NK-92 treated with Interleukin-12 subunit alpha and Interleukin-12 subunit beta, amount 100 ng/mL, for 24 hours (cell line): ENCODE measurements at places on chromosomes 11 and 22.
A peak's percentile ranks its signal among the peaks of the same experiment; 100 is the strongest.

- no peak for DNase-seq
Observed at GRCh38 chr22:49957826-49958365, 2.7 kb upstream of the PIM3 start.

GRCh38 chr11:13298765-13299164 is 21.2 kb downstream of the BMAL1 start:
- DNase-seq, result no peak

- no peak for DNase-seq
Observed at GRCh38 chr11:73956876-73957653, 6.2 kb downstream of the DNAJB13 start.

GRCh38 chr22:17347724-17348123 is 21.5 kb upstream of the CECR2 start:
- DNase-seq, result no peak

- DNase-seq, result no peak
Observed at GRCh38 chr11:133692126-133692934, 153.0 kb downstream of the SPATA19 start.

GRCh38 chr11:9803685-9804418 is 140.0 kb downstream of the SWAP70 start:
- no peak for DNase-seq

GRCh38 chr11:34417202-34417601 is 21.5 kb upstream of the CAT start:
- DNase-seq, result no peak

GRCh38 chr11:11733246-11733747 is 108.5 kb upstream of the USP47 start:
- DNase-seq, result no peak

GRCh38 chr11:9077164-9077563 is 14.2 kb downstream of the SCUBE2 start:
- DNase-seq, result no peak

DNA sequence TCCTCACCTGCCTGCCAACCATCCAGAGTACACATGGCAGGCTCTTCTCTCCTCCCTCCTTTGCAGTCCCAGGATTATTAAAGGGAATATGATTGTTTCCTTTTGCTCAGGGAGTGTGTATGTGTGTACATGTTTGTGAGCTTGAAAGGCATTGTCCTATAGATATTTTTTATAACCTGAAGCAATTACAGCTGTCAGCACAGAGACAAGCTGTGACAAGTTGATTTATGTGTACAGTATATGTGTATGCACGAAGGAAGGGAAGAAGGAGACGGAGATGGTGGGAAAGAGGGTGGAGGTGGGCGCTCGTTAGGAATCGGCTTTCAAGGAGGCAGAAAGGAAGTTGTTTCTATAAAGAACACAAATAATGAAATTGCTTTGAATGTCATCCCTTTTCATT is 537.0 kb downstream of the NTM start:
- DNase-seq, result no peak

GRCh38 chr22:20061481-20061861 is 18.6 kb upstream of the DGCR8 start:
- no peak for DNase-seq

DNA sequence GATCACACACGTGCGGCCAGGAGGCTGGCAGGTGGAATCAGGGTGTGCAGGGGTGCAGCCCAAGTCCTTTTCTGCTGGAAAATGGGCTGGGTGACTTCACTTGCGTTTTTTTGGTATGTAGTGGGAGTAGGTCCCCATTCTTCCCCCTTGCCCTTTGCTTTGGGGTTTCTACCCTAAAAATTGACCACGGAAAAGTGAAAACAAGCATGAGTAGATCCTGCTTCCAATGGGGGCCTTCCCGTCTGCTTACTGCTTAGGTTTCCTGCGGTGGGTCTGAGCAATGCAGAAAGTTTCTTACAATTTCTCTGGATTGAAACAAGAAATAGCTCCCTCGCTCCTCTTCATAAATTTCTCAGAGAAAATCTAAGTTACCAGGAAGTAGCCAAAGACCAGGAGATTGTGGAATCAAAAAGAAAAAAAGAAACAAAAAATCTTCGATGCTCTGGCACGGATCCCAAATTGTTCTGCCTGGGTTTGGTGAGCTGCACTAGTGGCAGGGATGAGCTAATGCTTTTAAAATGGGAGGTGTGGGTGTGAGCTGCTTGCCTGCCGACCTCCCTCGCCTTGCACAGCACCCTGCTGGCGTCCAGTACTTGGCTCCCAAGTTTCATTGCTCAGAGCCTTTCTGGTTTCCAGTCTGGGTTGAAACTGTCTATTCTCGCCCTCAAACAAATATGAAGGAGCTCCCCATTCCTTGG is 2.4 kb downstream of the TIMP3 start:
- no peak for DNase-seq

- DNase-seq, result no peak
Observed at GRCh38 chr11:130051082-130051481, 18.6 kb upstream of the APLP2 start.

GRCh38 chr11:113934761-113935160 is 30.2 kb downstream of the HTR3B start:
- no peak for DNase-seq

DNA sequence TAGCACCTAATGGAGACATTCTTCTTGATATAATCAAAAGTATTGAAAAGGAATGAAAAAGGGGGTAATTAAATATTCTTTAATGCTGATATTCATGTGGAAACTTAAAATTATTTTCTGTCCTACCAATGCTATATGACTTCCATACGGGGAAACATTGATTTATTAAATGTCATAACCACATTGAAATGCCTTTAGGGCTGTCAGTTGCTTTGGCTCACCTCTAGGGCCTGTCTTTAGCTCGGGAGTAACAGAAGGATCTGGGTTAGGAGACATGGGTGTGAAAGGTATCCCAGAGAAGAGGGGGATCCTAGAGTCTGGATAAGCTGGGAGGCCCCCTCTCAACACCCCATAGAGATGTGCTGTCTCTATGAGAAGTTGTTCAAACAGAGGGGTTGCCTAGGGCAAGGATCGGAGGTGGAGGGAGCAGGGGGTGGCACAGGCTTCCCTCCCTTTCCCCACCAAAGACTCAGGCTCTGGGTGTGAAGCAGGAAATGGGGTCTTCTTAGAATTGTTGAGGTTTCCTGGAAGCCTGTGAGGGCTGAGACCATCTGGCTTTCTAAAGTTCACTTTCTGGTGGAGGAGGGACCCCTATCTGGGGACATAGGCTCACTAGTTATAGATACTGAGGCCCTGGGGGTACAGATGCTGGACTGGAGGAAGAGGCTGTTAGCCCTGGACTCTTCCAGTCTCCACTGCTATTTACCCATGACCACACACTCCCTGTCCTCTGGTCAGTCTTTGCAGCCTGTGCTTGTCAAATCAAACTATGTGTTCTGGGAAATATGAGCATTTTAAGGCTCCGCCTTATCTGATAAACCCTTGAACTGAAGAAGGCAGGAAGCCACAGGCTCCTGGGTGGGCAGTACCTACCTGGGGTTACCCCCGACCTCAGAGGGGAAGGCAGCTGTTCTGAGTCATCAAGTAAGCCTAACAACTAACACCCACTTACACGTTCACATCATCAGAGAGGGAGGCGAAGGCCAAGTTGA is 55.8 kb upstream of the RRAS2 start:
- peak; percentile 84 for DNase-seq

DNA sequence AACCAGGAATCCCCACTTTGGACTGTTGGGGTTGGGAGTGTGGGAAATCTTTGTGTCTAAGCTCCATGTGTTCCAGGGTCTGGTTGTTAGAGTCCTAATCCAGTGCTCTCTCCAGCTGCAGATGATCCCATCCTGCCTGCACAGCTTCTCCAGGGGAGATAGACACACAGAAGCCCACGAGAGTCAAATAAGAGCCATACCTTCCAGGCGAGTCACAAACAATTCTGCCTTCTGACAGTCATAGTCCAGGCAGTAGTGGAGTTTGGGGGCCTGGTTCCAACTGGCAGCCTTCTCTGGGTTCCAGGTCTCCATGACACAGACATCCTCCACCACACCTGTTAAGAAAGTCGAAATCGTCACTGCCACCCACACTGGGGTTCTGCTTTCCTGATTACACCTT is 32.1 kb downstream of the SYT13 start:
- no peak for DNase-seq

DNA sequence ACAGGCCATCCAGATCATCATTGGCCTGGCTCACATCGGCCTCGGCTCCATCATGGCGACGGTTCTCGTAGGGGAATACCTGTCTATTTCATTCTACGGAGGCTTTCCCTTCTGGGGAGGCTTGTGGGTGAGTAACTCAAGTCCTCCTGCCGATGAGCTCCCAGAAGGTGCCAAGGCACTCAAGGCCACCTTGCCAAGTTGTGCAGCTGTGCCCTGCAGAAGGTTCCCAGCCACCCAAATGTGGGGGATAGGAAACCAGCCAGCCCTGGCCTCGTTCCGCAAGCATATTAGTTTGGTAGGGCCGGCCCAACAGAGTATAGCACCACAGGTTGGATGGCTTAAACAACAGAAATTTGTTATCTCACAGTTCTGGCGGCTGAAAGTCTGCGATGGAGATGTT is 4.0 kb downstream of the MS4A8 start:
- no peak for DNase-seq

- DNase-seq, result no peak
Observed at GRCh38 chr11:78081583-78081982, 1.9 kb upstream of the NDUFC2 start.

- no peak for DNase-seq
Observed at GRCh38 chr22:17436382-17436980, 67.2 kb downstream of the CECR2 start.

GRCh38 chr22:27154717-27155116 is 497.3 kb downstream of the MIAT start:
- DNase-seq, result no peak

DNA sequence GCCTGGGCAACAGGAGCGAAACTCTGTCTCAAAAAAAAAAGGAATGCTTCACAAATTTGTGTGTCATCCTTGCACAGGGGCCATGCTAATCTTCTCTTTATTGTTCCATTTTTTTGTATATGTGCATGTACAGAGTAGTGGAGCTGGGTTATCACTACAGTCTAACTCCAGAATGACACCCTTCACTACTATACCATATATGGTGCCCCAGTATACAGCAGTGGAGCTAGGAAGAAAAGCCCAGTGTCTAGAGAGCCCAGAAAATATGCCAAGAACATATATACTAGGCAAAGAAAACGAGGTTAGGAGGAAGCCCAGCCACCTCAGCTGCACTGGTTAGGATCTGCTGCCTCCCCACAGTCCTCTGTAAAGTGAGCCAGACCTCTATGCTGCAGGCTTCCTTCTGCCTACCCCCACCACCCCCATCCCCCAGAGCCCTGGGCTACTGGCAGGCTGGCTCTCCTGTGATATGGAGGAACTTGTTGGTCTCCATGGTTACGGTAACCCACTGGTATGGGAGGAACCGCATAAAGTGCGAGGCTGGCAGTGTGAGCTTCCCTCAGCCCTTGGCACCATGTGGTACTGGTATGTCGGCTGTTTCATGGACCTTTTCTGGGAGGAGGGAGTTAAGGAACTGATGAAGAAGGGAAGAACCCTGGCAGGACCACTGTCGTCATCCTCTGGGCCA is 34.3 kb downstream of the RCOR2 start:
- no peak for DNase-seq

- DNase-seq, result no peak
Observed at GRCh38 chr11:121625777-121626506, 173.2 kb upstream of the SORL1-AS1 start.

DNA sequence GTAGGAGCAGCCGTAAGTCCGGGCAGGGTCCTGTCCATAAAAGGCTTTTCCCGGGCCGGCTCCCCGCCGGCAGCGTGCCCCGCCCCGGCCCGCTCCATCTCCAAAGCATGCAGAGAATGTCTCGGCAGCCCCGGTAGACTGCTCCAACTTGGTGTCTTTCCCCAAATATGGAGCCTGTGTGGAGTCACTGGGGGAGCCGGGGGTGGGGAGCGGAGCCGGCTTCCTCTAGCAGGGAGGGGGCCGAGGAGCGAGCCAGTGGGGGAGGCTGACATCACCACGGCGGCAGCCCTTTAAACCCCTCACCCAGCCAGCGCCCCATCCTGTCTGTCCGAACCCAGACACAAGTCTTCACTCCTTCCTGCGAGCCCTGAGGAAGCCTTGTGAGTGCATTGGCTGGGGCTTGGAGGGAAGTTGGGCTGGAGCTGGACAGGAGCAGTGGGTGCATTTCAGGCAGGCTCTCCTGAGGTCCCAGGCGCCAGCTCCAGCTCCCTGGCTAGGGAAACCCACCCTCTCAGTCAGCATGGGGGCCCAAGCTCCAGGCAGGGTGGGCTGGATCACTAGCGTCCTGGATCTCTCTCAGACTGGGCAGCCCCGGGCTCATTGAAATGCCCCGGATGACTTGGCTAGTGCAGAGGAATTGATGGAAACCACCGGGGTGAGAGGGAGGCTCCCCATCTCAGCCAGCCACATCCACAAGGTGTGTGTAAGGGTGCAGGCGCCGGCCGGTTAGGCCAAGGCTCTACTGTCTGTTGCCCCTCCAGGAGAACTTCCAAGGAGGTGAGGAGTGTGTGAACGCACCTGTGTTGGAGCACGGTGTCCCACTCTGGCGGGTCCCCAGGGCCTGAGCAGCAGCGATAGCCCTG is at the start of gene TAGLN:
Gene TAGLN (plus strand): TSS at position 318 of the 863 bp plus-strand sequence. CDS start 3,644 bp downstream, outside the sequence.
- no peak for DNase-seq

DNA sequence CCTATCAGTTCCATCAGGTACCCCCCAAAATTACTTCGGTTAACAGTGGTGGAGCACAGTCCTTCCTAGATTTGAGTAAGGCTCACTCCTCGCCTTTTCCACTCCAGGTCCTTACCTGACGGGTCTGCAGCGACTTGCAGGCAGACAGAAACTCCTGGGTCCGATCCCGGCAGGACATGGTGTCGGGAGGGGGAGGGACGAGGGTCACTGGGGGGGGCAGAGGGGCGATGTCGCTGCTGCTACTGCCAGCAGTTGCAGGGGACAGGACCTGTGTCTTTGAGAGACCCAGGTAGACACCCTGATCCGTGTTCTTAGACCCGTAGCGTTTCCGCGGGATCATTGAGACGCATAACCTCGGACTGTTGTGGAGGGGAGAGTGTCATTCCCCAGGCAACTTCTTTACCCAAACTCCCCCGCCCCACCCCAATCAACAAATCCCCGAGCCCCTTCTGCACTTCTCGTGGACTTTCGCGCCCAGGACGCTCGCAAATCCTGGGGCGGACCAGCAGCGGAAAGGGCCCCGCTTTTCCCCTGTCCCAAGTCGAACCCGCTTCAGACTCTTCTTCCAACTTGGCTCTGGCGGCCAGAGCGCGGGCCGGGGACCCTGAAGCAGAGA is 839 bp downstream of the STX5 start:
- DNase-seq, result no peak

DNA sequence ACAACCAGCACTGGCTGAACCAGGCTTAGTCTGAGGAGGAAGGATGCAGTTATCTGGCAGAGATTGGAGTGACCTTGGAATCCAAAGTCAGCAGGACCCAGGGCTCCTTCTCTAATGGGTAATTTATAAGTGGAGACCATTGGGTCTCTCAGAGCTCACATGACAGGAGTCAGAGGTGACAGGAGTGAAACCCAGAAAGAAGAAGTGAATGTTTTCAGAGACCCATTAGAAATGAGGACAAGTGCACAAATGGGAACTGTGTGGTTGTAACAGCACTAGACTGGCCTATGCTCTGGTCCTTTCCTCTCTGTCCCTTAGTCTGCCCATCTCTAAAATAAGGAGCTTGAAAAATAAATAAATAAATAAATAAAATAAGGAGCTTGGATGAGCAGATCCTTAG is 107.4 kb downstream of the SERGEF start:
- DNase-seq, result no peak
